T-helper 9 cell (primary cell): ENCODE measurements at places on chromosomes 4 and X.
A peak's percentile ranks its signal among the peaks of the same experiment; 100 is the strongest.

DNA sequence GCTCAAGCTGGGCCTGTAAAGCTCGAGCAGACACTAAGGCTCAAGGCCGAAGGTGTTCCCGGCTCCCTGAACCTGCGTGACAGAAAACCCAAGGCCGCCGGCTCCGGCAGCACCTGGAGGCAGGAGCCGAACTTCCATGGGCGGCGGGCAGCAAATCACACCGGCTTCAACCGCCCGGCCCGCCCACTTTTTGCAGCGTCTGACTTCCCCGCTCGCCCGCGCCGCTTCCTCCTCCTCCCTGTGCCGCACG, 940 bp upstream of the NSD2 start:
- peak; percentile 84 for DNase-seq

- no peak for DNase-seq
Observed at GRCh38 chrX:389021-389441, 2.3 kb upstream of the PPP2R3B start.

GRCh38 chr4:72513227-72513626, 55.8 kb downstream of the ADAMTS3 start:
- DNase-seq, result no peak

DNA sequence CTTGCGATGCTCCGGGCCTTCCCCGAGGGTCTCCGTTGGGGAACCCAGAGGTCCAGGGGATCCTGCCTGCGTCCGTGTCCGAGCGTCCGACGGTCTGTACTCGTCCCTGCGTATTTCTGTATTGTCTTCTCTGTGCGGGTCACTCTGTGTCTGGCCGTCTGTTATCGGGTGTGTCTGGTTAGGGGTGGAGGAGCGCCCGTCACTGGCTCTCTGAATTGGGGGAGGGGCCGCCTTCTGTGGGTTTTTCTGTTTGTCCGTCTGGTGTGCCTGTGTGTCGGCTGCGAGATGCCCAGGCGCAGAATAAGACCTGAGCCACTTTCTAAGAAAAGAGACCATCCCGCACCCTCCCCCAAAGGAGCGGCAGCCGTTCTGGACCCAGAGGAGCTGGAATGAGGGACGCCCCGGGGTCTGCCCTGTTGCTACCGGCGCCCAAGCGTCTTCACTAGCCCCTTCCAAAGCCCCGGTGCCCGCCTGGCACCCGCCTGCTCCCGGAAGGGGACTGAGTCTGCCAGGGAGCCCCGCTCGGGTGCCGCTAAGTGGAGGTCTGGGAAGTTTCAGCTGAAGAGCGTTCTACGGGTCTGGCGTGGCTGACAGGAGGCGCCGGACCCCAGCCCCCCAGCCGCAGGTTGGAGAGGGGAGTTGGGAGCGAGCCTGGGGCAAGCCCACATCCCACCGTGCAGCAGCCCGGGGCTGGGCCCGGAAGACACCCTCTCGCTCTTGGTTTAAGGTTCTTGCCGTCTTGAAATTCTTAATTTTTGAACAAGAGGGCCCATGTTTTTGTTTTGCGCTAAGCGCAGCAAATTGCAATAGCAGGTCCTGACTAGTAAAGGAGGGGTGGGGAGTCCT, 1.0 kb upstream of the OTOP1 start:
- no peak for DNase-seq

- no peak for DNase-seq
Observed at GRCh38 chr4:153938994-153939393, 150.1 kb upstream of the SFRP2 start.

DNA sequence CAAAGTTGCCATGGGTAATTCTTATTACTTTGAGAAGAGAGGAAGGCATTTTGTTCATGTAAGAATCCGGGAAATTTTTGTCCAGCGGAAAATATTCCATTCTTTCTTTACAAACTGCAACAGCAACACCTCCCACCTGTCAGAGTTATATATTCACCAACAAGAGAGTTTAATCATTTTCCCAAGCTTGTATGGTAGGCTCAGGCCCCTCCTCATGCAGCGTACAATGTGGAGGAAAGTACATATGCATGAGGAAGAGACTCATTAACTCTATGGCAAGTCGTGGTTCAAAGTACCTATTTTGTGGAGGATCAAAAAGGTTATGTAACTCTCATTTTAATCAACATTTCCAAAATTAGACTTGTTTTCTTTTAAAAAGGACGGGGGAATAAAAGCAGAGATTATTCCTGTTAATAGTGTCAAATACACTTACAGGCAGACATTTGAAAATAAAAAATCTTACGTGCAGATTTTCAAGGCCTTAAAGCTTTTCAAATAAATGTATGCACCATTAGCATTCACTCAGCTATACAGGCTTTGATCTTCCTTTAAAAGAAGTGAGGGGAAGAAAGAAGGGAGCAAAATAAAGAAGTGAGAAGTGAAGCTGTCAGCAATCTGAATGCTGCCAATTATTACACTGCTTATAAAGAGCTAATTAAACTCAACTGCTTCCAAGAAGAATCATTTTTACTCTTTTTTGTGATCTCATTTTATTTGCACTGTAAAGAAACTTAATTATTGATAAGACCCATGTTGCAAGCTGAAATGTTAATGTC, 204.8 kb downstream of the FAT4 start:
- no peak for DNase-seq

DNA sequence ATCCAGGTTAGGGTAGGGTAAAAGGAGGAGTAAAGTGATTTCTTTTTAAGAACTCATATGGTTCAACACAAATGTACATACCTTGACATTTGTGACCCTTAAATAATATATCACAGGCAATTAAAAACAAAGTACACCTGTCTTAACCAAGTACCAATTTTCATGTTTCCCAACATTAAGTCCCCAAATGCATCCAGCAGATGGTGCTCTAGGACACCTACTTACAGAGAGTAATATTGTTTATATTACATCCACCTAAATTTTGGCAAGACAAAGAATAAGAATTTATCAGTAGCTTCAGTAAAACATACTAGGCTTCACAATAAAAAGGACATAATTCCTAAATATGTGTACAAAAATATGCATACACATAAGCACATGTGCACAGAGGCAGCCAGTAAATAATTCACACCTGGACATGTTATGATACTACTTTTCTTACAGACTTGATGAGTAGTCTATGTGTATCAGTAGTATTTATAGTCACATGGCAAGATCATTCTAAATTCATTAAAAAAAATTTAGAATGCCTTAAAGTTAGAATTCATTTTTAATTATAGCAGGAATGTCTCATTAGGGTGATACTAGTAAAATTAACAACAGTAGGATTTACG, 219.7 kb downstream of the DCLK2 start:
- DNase-seq, result no peak

DNA sequence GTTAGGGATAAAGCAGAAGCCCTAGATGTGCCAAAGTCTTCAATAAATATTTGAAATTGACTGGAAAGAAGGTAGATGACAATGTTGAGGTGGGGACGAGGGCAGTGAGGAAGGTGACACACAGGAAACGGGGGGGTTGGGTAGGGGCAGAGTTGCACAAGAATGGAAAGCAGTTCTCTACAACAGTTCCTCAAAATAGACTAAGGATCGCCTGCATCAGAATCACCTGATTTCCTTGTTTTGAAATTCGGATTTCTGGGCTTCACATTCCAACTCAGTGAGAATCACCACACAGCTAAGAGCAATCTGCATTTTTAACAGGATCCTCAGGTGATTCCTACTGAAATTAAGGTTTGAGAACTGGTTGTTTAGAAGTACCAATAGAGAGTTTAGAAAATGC, 70.6 kb downstream of the ARFIP1 start:
- DNase-seq, result no peak

DNA sequence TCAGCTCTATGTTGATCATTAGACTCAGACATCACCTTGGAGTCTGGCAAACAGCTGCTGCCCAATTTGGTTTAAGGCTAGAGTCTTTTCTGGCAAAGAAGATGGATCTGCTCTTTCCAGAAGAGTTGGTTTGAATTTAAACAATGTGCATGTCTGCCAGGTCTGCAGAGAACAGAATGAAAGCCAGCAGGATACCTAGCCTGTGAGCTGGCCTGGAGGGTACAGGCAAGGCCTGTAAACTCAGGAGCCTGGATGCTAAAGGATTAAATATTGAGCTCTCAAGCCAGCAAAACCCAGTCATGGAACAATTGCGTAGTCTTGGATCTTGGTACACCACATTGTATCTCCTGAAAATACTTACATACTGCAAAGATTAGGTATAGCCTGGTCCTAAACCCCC, 15.6 kb upstream of the PDLIM3 start:
- no peak for DNase-seq

DNA sequence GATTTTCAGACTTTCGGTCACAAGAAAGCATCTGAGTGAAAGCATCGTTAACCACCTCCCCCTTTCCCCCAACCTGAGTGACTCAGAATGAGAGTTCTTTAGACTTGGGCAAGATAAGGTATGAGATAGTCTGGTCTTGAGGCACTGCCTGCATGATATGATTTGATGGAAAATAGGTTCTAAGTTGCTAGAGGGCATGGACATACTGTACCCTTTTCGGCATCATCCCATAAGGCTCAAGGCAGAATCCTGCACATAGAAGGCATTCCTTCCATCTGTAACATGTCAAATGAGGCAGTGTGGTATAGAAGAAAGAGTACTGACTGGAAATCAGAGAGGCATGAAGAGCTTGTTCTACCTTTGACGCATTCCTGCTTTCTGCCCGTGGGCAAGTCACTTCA, 16.8 kb upstream of the AMOT start:
- DNase-seq, result no peak

DNA sequence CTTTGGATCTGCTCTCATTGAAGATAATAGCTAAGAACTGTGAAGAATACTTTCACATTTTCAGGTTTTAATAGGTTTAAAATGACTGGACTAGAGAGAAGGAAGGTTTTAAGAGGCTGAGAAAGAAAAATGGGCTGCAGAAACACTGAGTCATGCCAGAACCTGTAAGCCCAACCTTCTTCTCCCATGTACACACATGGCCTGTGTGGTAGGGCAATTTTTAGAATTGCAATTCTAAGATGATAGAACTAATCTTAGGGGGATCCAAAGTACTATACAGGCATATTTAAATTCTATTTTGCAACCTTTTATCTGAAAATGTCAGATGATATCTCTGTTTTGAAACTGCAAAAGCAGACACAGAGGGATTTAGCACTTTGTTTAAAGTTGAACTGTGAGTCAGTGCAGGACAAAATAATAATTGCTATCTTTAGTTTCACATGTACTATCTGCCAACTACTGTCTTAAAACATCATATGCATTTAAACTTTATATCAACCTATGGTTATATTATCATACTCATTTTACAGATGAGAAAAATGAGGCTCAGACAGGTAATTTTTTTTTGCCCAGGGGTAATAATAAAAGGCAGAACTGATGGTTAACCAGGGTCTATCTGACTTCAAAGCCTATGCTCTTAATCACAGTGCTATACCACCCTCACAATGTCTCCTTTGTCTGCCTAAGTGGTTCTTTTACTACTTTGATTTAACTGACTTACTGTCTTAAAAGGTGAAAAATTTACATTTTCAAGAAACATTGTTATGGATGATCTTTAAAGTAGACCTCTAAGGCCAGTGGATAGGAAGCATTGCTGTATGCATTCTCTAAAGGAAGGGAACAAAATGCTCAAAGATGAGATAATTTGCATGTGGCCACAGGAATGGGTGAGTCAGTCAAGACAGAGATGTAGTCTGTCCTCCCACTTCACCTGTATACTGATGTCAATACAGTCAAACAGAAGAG, 4.3 kb downstream of the TMPRSS11E start:
- no peak for DNase-seq

DNA sequence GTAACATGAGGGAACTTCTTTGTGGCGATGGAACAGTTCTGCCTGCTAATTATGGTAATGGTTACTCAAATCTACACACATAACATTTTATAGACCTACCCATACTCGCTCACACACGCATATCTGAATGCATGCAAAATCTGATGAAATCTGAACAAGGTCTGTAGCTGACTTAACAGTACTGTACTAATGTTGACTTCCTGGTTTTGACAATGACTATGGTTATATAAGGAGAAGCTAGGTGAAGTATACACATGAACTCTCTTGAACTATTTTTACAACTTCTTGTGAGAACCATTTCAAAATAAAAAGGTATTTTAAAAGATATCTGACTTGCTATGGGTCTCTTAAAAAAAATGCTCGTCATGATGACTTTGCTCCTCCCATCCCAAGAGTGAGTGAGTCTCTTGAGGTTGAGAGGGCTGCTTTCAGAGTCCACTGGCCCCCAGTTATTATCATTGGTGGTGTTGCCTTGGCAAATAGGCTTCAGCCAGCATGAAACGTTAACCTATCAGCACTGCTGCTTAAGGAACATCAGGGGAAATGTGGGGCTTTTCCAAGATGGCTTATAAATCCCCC, 99.8 kb downstream of the MTMR1 start:
- DNase-seq, result no peak

GRCh38 chr4:34412233-34412632, 1832.1 kb downstream of the ARAP2 start:
- DNase-seq, result no peak

- DNase-seq, result no peak
Observed at GRCh38 chrX:153744210-153745066, 19.6 kb upstream of the PLXNB3 start.

- no peak for DNase-seq
Observed at GRCh38 chr4:158588777-158589176, 67.1 kb downstream of the RXFP1 start.

DNA sequence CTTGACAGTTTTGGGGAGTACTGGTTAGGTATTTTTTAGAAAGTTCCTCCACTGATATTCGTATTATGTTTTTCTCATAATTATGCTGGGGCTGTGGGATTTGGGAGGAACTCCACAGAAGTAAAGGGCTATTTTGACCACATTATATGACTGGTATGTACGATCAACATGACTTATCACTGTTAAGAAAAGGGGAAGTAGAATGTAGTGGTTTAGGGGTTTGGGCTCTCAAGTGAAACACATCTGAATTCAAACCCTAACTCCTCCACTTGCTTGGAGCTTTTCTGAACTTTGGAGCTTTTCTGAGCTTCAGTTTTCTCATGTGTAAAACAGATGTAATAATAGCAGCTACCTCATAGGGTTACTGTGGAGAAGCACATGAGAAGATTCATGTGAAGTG, 96.4 kb upstream of the C1GALT1C1 start:
- DNase-seq, result no peak

GRCh38 chr4:39263895-39264294, 81.6 kb downstream of the WDR19 start:
- DNase-seq, result no peak

- no peak for DNase-seq
Observed at GRCh38 chr4:123587983-123588494, 191.4 kb downstream of the SPRY1 start.

DNA sequence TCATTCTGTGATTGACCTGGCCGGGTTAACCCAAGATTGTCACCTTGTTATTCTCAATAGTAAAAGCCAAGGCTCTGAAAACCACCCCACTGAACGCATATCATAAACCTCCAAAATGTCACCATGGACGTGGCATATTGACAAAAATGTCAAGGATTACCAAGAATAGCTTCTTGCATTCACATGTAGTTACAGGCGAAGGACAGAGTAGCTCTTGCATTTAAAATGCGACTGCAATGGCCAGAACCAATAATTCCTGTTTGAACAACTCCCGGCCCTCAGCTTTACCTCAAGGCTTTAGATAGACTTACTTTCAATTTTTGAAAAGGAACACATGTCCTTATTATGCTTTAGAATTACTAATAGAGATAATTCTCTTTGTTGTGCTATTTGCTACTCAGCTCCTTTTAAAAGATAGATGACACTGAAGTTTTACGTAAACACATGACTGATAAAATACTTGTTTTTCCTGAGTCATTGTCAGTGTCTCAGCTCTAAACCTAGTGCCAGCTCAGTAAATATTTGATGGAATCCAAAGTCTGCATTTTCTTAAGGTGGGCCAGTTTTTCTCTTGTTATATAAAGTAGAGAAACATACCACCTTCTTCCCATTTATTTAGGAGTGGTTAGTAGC, 66.3 kb downstream of the CLDN34 start:
- DNase-seq, result no peak

- no peak for DNase-seq
Observed at GRCh38 chrX:53115550-53115874, 21.6 kb downstream of the KANTR start.
